Sigmoid colon (tissue), 7 donors: ENCODE measurements at places on chromosomes 16 and 17. TPM values are rescaled to one million over a fixed set of nuclear protein-coding genes. Genes with fewer than 3 reads are reported as not detected.
A peak's percentile ranks its signal among the peaks of the same experiment; 100 is the strongest.

DNA sequence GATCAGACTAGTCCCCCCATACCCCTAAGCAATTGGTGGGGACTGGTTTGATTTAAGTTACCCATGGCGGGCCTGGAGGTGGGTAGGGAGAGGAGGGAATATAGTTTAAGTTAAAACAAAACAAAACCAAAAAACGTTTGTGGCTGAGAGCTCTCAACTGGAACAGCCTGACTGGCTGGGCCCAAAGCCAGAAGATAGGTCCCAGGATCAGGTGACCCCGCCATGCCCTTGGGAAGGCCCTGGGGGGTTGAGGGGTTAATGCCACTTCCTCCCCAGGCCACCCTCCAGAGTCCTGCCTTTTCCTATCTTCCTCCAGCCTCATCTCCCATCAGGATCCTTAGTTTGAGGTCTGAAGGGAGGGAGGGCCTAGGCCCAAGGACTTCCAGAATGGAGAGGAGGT lies 82.3 kb upstream of the LHX1 start:
- no peak for DNase-seq
- H3K4me1 ChIP-seq: no peaks in the 10 kb centered on the region
- no peak overlapping the region for H3K27ac ChIP-seq

- no peaks in the 10 kb centered on the region for H3K27me3 ChIP-seq
- H3K27ac ChIP-seq: peak overlapping the region; percentile 94
- no peak for DNase-seq
- peaks cover 6% of the 10 kb centered on the region for H3K36me3 ChIP-seq
Measured at GRCh38 chr17:40347319-40348135, 17.0 kb downstream of the GJD3 start.

DNA sequence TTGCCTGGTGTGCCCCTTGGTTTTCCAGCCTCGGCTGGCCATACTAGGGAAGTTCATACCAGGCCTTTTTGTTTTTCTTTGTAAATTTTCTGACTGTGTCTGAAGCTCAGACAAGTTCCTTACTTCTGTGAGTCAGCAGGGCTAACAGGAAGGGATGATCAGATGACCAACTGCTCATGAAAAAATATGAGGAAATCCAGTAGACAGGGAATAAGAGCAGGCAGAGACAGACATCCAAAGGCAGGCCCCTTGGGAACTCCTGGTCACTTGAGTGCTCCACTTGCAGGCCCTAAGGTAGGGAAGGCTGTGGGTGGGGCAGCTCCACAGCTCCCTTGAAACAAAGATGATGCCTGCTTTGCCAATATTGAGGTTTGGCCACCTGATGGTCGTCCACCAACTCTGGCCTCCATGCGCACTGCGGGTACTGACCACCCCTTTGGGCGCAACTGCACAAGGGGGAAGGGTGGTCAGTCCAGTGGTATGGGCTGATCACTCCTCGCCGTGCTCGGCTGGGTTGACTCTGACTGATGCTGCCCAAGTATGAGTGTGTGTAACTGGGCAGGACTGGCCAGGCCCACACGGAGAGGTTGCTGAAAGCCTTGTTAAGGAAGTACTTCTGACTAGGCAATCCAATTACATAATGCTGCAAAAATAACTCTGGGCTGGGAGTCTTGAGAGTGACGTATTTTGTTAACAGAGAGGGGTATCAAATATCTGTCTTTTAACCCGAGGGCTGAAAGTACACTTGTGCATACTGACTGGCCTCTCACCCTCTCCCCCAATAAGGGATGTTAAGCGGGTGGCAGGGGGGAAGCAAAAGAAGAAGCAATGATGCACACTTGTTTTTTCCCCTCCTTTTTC lies 20.8 kb upstream of the ZFHX3 start:
- no peak overlapping the region for H3K4me3 ChIP-seq
- peak; percentile 93 for DNase-seq
- no peaks in the 10 kb centered on the region for H3K27me3 ChIP-seq
- H3K4me1 ChIP-seq: peaks cover 63% of the 10 kb centered on the region
- peak overlapping the region; percentile 78 for H3K27ac ChIP-seq

- H3K27ac ChIP-seq: peak overlapping the region; percentile 48
- peaks cover 27% of the 10 kb centered on the region for H3K4me1 ChIP-seq
- H3K36me3 ChIP-seq: peaks cover 17% of the 10 kb centered on the region
- H3K27me3 ChIP-seq: no peaks in the 10 kb centered on the region
- H3K4me3 ChIP-seq: no peak overlapping the region
Measured at GRCh38 chr17:55768936-55769624, 18.2 kb downstream of the PCTP start.

DNA sequence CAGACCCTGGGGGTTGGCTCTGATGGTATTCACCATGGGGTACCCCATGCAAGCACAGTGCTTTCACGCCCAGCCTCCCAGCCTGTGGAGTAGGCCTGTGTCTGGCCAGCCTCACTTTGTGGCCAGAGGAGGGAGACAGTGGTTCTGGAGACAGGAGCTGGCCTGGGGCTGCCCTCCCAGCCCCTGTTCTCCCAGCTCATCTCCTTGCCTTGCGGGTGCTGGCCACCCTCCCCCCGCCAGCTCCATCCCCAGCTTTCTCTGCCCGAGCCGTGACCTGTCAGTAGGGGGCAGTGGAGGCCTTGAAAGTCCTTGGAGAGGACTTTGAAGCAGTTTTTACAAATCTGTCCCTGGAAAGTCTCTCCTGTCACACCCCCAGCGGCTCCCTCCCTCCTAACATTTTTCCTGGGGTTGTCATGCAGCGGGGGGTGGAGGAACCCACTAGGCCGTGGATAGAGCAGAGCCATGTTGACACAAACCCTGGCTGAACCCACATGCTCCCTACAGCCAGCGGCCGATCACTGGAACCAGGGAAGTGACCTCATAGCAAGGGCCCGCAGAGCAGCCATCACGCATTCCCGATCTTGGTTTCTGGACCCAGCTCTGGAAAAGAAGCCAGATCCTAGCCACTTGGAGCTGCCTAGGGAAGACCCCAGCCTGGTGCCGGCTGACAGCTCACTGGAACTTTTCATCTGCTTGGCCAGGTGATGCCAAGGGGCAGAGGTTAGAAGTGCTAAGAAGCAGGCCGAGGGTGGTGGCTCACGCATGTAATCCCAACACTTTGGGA lies 289.4 kb downstream of the SEC14L1 start:
- DNase-seq: peak; percentile 99
- H3K27ac ChIP-seq: peak overlapping the region; percentile 99
- peaks cover 100% of the 10 kb centered on the region for H3K4me1 ChIP-seq
- H3K4me3 ChIP-seq: no peak overlapping the region
- H3K36me3 ChIP-seq: no peaks in the 10 kb centered on the region

The IL21R gene
- polyA plus RNA-seq: under 0.01 TPM

DNA sequence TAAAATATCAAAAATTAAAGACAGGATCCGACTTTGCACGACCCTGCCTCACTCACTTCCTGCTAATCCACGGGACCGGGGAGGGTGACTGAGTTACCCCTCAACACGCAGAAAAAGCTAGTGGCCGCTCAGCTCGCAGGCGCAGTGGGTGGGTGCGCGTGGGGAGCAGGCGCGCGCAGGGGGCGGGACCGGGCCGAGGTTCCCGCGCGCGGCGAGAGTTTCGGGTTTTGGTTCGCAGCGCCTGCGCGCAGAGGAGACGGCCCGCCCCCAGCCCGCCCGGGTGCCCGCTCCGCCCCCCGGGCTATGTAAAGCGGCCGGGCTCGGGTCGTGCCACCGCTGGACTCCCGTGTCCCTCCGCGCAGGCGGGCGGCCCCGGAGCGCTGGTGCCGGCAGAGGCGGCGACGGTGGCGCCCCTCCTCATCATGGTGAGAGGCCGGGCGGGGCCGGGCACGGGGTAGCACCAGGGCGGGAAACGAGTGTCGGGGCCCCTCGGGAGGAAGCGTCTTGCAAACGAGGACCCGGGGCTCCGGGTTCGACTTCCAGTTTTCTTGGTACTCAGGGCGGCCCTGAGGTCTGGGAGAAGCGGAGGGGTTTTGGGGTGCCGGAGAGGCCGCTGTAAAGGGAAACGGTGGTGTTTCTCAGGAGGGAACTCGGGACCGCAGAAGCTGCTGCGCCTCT lies at the start of gene CNP:
CNP (plus strand) TSS at position 333 of the 678 bp plus-strand sequence; CDS start at position 423, 90 bp downstream.
- H3K36me3 ChIP-seq: no peaks in the 10 kb centered on the region
- H3K27me3 ChIP-seq: no peaks in the 10 kb centered on the region
- H3K4me3 ChIP-seq: peak within 1 kb of the TSS; percentile 83
- peak; percentile 95 for DNase-seq
- H3K27ac ChIP-seq: peak within 1 kb of the TSS; percentile 95

The ALDH3A1 gene
- polyA plus RNA-seq: 1.7 TPM

GRCh38 chr16:84044118-84044488 lies 1.5 kb upstream of the SLC38A8 start:
- H3K4me3 ChIP-seq: no peak overlapping the region
- H3K27me3 ChIP-seq: no peaks in the 10 kb centered on the region

The ICAM2 gene
- polyA plus RNA-seq: 31.7 TPM

The FNDC8 gene
- polyA plus RNA-seq: not detected

DNA sequence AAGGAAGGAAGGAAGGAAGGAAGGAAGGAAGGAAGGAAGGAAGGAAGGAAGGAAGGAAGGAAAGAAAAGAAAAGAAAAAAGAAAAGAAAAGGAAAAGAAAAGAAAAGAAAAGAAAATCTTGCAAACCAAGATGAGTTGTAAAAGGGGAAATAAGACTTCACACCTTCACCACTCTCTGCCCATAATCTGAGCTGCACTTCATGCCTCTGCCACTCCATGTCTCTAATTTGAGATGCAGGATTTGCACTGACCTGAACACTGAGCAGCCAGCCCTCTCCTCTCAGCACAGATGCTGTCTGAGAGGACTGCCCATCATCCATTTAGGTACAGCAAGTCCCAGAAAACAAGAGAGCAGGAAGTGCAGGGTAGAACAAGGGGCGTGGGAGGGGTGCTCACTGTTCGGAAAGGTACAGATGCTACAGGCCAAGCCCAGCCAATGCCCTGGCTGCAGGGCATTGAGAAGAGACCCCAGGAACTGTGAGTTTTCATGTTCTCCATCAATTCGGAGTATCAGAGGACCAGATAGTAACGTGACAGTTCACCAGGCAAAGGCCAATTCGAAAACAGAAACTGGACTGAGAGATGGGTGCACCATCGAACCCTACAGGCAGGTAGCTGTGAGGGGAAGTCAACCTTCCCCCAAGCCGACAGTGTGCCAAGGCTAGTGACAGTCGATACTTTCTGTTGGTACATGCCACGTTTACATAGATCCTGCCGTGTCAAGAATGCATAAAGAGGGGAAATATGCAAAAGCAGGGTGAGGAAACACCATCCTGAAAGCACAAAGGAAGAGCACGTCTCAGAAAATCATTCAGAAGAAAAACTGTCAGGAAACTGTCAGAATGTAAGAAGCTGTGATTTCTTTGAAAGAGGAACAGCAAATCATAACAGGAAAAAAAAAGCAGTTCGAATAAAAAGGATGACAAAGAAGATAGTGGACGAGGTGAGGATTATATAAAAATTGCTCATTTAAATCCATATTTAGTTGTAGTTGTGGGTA lies 142.0 kb upstream of the RCVRN start:
- H3K27ac ChIP-seq: peak overlapping the region; percentile 44
- no peaks in the 10 kb centered on the region for H3K27me3 ChIP-seq
- DNase-seq: no peak
- H3K36me3 ChIP-seq: no peaks in the 10 kb centered on the region
- H3K4me1 ChIP-seq: peaks cover 7% of the 10 kb centered on the region
- no peak overlapping the region for H3K4me3 ChIP-seq
